ENCODE measurements at places on chromosomes 1 and 21. TPM values are rescaled to one million over a fixed set of nuclear protein-coding genes. Genes with fewer than 3 reads are reported as not detected.

DNA sequence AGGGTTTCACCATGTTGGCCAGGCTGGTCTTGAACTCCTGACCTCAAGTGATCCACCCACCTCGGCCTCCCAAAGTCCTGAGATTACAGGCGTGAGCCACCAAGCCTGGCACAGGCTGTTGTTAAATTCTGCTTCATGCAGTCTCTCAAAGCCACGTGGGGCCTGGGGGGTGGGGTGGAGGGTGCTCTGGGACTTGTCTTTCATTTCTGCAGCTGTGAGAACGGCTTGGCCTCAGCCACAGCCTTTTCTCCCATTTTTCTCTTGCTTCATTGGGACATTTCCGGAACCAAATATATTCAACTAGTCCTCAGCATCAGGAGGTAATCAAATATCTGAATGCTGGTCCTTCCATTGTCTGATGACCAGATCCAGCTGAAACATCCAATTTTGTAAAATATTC, 27.6 kb upstream of the KCNE2 start:
- no peak overlapping the region for H3K4me3 ChIP-seq
- H3K27me3 ChIP-seq, result no peaks in the 10 kb centered on the region
- DNase-seq, result no peak
- H3K27ac ChIP-seq, result no peak overlapping the region
- no peaks in the 10 kb centered on the region for H3K4me1 ChIP-seq

GRCh38 chr1:241229711-241230110, 127.3 kb downstream of the RGS7 start:
- no peaks in the 10 kb centered on the region for H3K27me3 ChIP-seq
- H3K36me3 ChIP-seq, result no peaks in the 10 kb centered on the region
- no peak overlapping the region for H3K4me3 ChIP-seq
- DNase-seq, result no peak
- H3K4me1 ChIP-seq, result no peaks in the 10 kb centered on the region

GRCh38 chr21:27192281-27192949, 225.5 kb upstream of the ADAMTS5 start:
- H3K36me3 ChIP-seq, result no peaks in the 10 kb centered on the region
- H3K4me3 ChIP-seq, result no peak overlapping the region
- no peaks in the 10 kb centered on the region for H3K4me1 ChIP-seq
- H3K27me3 ChIP-seq, result no peaks in the 10 kb centered on the region
- DNase-seq, result no peak

- H3K4me1 ChIP-seq, result peaks cover 36% of the 10 kb centered on the region
- H3K27ac ChIP-seq, result peak overlapping the region; percentile 74
- DNase-seq, result no peak
- H3K4me3 ChIP-seq, result no peak overlapping the region
- no peaks in the 10 kb centered on the region for H3K36me3 ChIP-seq
Measured at GRCh38 chr1:41151846-41152245, 90.3 kb downstream of the SCMH1 start.

- H3K27ac ChIP-seq, result no peak overlapping the region
- H3K4me3 ChIP-seq, result no peak overlapping the region
- H3K36me3 ChIP-seq, result no peaks in the 10 kb centered on the region
- H3K27me3 ChIP-seq, result no peaks in the 10 kb centered on the region
- H3K4me1 ChIP-seq, result no peaks in the 10 kb centered on the region
Measured at GRCh38 chr1:243587285-243587684, 262.8 kb downstream of the AKT3 start.

Gene NECTIN4
- 0.37 TPM for total RNA-seq

Gene IL6R
- 10.7 TPM for total RNA-seq

Measured in transverse colon (tissue), 4 donors.